Thoracic aorta (tissue), 2 donors: ENCODE measurements at places on chromosomes 7 and 10.

DNA sequence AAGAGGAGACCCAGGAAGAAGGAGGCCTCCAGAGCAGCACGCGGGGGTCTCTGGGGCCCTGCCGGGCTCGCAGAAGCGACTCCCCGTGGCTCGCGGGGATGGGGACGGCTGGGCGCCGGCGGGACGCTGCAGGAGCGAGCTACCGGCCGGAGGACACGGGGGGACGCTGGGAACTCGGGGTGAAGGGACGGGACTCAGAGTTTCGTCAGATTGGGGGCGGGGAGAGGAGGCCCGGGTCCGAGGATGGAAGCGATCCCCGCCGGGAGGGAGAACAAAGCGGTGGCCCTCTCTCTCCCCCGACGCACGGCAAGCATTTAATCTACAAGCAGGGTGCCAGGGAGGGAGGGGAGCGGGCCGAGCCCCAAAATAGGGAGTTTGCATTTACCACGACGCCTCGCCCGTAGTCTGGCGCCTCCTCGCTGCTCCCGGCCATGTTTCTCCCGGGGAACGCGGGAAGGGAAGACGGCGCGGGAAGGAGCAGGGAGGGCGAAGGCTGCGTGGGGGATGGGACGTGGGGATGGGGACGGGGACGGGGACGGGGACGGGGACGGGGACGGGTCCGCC, at the start of gene PRTFDC1:
TSS of gene PRTFDC1 (minus strand) at position 464 of the 564 bp plus-strand sequence. CDS start at position 433, 31 bp downstream.
- DNase-seq, result no peak

DNA sequence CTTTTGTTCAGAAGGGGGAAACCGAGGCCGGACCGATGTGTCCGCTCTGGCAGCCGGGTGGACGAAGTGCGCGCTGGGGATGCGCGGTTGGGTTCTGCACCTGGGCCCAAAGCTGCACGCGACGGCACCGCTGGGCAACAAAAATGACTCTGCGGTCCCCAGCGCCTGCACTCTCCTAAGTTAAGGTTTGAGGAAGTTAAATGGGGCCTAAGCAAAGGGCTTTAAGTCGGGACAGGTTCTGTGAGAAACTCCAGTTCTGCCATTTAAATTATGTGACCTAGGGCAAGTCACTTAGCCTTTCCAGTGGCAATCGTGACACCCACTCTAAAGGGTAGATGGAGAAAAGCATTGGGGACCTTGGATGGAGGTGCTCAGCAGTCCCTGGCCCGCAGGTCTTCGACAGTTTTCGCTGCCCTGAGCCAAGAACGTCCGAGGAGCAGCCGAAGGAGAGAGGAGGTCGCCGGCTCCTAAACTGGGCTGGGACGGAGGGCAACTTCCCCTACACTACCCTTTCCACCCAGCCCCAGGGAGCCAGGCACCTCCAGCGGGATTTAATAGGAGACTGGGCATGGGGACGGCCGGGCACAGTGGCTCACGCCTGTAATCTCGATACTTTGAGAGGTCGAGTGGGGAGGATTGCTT, 534 bp upstream of the ACBD5 start:
- DNase-seq, result no peak

- no peak for DNase-seq
Measured at GRCh38 chr10:55426138-55426537, 625.1 kb upstream of the PCDH15 start.

DNA sequence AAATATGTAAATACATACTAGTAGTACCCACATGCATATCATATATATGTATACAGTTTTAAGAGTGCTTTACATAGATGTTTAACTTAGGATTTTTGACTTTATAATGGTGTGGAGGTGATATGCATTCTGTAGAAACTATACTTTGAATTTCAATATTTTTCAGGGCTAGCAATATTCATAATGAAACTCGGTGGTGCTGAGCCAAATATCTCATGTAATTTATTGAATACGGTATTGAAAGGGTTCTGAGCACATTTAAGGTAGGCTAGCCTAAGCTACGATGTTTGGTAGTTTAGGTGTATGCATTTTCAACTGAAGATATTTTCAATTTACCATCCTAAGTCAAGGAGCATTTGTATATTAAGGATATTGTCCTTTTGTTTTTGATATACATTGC, 36.0 kb downstream of the ZNRF2 start:
- no peak for DNase-seq

GRCh38 chr10:49650724-49651034, 28.8 kb upstream of the C10orf53 start:
- DNase-seq, result no peak

DNA sequence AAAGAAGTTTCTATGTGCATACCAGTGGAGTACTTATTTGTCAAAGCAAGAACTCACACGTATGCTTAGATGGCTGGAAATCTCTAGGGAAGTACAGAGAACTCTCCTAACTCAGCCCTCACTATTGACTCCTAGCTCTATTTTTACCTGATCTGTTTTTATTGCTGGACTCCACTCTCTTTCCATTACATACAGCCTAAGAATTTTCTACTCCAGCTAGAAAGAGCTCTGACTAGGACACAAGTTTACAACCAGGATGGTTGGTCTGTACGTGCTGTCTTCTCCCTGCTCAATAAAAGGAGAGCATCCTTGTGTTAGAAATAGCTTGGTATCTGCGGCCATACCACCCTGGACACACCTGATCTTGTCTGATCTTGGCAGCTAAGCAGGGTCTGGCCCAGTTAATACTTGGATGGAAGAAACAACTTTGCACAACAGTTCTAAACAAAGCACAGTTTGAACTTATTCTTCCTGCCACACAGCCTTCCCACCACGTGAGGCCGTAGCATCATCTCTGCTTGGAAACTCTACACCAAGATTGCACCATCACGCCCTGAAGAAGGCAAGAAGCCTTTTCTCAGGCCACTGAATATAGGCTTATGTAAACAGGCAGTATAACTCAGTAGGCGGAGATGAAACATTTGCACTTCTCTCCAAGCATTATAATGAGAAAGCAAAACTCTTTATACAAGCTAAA, 50.7 kb downstream of the KCNMA1 start:
- DNase-seq, result no peak

DNA sequence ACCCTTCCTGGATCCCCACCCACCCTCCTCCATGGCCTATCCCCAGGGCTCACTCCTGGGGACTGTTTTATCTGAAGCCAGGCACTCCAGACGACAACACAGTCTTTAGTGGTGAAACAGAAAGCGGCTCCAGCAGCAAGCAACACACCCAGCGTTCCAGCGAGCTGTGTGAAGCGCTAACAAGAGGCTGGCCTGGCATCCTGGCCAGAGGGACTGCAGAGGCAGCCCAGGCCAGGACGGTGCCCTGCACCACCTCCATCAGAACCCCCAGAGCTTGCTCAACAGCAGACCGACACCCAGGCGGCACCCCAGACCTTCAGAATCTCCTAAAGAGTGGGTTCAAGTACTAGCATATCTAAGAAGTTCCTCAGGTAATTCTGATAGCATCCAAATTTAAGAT, 2.0 kb upstream of the CPXM2 start:
- DNase-seq, result no peak

DNA sequence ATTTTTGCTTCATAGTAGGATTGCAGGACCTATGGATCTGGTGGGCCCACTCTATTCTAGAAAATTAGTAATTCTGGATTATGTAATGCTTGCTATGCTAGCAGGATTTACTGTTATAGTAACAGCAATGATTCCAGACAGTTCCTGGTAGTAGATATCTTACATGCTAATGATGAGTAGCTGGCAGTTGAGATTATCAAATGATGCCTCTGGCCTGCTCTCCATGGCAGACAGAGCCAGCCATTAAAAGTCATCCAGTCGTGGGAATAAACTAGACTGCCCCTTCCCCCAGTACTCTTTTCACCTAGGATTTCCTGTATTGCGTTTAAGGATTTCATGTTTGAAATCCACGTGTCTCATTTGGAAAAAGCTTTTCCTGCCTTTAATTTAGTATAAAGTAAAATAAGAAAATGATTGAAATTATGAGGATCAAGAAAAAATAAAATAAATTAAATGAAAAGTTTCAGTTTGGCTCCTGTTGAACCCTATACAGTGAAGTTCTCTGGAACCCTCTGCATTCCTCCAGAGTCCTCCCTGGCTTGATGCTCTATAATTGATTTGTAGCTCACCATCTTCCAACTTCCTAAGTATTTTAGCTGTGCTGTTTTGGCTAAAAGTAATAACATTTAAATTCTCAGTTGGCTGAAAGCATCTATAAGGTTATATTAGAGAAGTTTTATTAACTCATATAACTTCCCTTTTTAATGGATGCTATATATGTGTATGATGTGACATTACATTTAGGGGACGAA, 14.6 kb downstream of the UMAD1 start:
- no peak for DNase-seq

- DNase-seq, result no peak
Measured at GRCh38 chr7:6078548-6078947, 47.4 kb downstream of the ANKRD61 start.

GRCh38 chr7:73707045-73707631, 12.3 kb downstream of the STX1A start:
- DNase-seq, result no peak

- no peak for DNase-seq
Measured at GRCh38 chr7:68146983-68147382, 1150.3 kb downstream of the TYW1 start.

- DNase-seq, result no peak
Measured at GRCh38 chr10:76286536-76286935, 855.1 kb downstream of the LRMDA start.

DNA sequence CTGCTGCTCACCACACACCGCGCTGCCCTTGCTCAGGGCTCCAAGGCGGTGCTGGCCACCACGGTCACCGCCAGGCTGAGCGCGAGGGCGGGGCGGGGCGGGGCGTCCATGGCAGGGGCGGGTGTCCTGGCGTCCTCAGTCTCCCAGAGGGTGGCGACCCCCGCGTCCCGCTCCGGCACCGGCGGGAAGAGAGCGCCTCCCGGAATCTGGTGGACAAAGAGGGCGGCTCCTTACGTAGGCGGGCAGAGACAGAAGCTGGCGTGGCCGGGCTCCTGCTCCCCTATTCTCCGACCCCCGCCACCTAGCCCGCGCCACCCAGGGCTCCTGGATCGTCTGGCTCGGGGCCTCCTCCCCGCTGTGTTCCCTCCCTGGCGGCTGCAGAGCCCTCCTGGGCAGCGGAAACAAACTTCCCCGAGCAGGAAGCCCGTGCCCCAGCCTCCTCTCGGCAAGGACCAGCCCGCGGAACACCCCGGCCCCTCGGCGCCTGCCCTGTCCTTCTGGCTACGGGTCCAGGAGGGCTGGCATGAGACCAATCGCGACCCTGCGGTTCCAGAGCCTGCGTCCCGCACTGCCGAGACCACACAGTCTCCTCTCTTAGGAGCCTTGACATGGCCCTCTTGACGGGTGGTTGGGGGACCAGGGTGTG, 133.8 kb upstream of the ZNF92 start:
- DNase-seq, result no peak

GRCh38 chr7:1093916-1094508, 6.1 kb downstream of the GPER1 start:
- no peak for DNase-seq

DNA sequence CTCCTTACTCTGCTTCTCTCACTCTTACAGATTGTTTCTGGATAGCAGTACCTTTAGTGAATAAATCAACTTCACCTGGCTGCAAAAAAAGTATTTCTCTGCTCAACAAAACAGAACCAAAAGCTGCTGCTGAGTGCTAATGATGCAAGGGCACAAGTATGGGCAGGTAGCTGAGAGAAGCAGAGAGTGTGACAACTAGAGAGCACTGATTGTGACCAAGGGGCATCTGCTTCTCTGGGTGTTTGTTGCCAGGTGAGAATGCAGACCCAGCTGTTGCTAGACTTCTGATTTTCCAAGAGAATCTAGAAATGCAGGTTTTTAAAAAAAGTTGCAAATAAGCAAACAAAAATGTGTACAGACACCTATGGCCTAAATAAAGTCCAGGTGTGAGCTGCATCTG, 25.3 kb upstream of the PPIF start:
- no peak for DNase-seq

- DNase-seq, result no peak
Measured at GRCh38 chr10:105702211-105702610, 1061.1 kb downstream of the SORCS3 start.

DNA sequence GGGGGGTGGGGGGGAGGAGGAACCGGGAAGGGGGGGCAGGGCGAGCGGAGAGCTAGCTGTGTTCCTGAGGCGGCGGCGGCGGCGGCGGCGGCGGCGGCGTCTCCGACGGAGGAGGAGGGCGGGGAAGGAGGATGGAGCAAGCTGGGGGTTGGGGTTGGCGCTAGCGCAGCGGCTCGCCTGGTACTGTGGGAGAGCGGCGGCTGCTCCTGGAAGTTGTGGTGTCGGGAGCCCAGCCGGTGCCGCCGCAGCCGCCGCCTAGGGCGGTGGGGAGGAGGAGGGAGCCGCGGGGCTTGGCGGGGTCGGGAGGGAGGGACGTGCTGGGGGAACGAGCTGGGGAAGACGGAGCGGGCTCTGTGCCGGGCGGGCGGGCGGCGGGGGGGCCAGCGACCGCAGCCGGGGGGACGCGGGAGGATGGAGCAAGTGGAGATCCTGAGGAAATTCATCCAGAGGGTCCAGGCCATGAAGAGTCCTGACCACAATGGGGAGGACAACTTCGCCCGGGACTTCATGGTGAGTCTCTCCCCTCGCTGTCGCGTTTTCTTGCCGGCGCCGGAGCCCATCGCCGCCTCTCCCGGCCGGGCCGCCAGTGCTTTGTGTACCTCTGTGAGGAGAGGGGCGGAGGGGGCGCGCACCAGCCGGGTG, at the start of gene PTPN12:
TSS of gene PTPN12 (plus strand) at position 160 of the 642 bp plus-strand sequence. CDS start at position 412, 252 bp downstream.
- DNase-seq, result peak; percentile 26

- no peak for DNase-seq
Measured at GRCh38 chr7:25287291-25287690, 59.0 kb upstream of the NPVF start.

- no peak for DNase-seq
Measured at GRCh38 chr7:143934526-143935325, at the start of gene OR2F2. Gene OR2F2, plus strand, starts transcription at chr7:143935233. Its CDS starts 0 bp downstream, at chr7:143935233.
